ENCODE measurements at places on chromosomes 3 and 15. TPM values are rescaled to one million over a fixed set of nuclear protein-coding genes. Genes with fewer than 3 reads are reported as not detected.

DNA sequence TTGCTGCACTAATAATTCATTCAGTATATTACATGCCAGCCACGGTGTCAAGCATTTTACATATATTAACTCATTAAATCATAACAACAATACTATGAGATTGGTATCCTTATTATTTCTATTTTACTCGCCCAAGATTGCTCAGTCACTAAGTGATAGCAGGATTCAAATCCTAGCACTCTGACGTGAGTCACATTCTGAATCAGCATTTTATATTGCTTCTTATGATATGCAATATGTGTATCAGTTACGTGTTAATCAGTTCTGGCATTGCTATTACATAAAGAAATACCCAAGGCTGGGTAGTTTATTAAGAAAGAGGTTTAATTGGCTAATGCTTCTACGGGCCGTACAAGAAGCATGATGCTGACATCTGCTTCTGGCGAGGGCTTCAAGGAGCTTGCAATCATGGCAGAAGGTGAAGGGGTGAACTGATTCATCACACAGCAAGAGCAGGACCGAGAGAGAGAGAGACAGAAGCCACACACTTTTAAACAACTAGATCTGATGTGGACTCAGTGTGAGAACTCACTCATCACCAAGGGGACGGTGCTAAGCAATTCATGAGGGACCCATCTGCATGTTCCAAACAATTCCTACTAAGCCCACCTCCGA lies 166.5 kb upstream of the TMCO5A start:
- DNase-seq, result no peak

DNA sequence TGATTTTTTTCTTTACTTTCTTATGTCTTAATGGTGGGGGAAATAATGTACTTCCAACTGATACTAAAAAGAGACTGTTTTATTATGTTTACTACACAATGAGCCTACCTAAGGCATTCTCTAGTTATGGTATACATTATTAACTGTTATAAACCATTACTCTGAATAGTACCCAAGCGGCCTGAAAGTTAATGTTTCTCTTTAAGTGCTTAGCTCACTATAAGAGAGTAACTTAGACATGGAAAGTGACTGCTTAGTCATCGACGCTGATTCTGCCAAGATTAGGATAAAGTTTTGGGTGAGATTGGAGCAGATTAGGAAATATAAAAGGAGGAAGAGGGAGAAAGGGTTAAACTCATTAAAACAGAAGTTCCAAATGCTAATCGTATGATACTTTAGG lies 365.0 kb downstream of the NLGN1 start:
- DNase-seq, result no peak

DNA sequence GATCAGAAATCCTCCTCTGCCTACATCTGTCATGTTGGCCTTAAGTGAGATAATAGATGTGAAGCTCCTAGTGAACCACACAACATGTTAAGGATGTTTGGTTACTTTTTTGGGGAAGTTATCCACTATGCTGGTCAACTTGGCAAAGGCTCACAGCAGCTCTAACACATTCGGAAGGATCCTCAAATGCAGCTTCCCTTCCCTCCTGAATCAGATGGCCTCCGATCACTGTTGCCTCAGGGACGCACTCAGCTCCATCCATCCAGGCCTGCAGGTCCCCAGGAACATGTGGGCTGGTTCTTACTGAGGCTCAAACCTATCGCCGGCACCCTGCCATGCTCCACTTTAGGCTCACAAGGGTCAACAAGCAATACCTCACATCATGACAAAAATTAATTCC lies 67.9 kb downstream of the CORO2B start:
- DNase-seq, result no peak

DNA sequence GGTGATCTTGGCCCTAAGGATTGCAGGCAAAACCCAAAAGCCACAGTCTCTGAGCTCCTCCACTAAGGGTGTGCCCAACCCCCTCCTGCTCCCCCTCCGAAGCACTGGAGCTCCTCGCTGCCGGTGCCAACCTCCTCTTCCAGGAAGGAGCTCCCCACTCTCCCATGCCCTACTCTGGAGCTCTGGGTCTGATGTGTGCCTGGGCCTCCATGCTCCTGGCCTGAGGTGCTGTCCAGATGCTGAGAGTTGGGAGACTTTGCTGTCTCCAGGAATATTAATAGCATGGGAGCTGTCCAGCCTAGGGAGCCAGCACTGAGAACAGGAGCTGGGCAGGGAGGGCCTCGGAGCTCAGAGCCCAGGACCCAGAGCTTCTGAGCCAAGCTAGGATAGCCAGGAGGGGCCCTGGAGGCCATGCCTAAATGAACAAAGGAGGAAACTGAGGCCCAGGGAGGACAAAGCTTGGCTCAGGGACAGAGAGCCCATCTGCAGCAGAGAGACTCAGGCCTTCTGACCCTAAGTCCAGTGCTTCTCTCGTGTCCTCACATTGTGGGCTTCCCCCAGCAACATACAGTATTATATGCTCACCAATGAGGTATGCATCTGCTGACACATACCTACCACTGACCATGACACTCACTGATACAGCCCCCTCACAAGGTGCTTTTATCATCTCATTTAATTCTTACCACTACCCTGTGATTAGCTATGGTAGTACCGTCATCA lies 36.9 kb upstream of the HERC1 start:
- no peak for DNase-seq

GRCh38 chr15:57758560-57758959 lies 52.0 kb downstream of the POLR2M start:
- no peak for DNase-seq

DNA sequence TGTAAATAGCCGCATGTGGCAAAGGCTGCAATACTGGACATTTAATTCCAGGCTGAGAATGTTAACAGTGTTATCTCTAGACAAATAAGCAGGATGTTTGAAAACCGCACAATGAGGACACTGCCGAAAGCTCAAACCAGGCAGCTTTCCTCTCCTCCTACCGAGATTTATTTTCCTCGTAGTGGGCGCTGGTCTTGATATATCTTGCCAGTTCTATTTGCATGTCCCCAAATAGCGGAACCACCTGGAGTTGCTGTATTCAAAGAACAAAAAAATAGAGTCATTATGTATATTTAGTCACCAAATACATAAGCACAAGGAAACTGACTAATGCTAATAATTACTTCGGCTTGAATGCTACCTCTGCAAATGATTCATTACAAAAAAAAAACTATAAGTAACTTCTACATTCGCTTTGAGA lies 46.5 kb downstream of the CYFIP1 start:
- DNase-seq, result no peak

GRCh38 chr3:9534429-9534828 lies 19.2 kb downstream of the LHFPL4 start:
- DNase-seq, result no peak

DNA sequence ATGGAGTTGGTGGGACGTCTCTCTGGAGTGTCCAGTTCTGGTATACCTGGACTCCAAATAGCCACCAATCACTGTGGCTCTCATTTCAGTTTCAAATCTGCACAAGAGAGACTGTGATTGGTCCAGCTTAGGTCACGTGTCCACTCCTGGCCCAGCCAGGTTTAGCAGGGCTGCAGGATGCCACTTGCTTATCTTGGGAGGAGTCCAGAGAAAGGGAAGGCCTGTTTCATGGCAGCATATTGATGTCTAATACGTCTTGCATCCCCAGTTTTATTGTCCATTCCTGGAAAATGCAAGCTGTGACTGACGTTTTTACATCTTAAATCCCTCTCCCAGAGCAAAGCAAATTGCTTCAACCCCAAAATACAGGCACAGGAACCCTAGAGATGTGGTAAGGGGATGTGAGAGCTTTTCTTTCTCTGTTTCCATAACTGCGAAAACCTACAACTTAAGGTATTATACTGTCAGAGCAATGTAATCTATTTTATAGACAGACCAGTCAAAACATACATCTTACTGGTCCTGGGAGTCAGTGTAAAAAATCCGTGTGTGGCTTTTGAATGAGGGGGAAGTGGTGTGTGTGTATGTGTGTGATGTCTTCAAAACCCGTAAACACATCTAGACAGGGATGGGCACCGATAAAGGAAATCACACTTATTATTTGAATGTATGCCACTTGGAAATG lies 274.4 kb downstream of the TLE3 start:
- no peak for DNase-seq

GRCh38 chr3:122705379-122705778 lies 24.7 kb downstream of the PARP14 start:
- no peak for DNase-seq

DNA sequence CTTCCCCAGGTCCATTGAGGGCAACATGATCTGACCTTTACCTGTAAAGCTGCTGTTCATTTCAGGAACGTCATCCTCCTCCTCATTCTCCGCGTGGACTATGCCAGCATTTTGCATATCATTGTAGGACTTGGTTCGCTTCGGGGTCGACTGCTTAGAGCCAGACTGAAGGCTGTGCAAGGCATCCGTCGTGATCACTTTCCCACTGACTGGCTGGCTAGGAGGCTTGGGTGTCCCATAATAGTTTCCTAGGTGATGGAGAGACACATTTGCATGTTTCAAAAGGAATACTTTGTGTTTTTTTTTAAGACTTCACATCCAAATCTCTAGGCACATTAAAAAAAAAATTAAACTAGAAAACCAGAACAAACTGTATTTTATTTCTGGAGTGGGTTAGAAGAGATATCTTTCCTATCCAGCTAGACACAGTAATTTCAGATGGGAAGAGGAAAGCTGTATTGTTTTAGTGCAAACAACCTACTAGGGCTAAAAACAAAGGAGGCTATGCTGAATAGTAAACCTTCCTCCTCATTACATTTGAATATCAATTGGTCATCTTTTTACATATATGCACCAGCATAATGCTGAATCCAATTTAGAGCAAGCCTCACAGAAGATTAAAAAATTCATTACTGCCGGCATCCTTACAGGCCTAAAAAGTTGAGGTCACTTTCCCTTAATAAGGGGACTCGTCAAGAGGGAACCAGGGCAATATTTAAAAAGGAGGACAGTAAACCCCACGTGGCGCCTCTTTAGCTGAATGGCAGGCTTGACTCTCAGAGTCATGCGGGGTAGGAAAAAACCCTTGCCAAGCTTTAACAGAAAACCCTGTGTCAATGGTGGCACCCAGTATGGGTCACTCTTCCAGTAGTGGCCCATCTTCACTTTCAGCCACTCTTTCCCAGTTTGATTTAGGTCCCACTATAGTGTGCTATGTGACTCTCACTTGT lies 559.9 kb downstream of the MAGI1 start:
- no peak for DNase-seq

GRCh38 chr3:108159105-108159504 lies 63.1 kb downstream of the IFT57 start:
- DNase-seq, result no peak

GRCh38 chr3:188320757-188321156 lies 166.8 kb downstream of the LPP start:
- DNase-seq, result no peak

GRCh38 chr3:46843508-46843907 lies 19.7 kb downstream of the MYL3 start:
- DNase-seq, result no peak

The STX19 gene
- total RNA-seq, result not detected

The FOXB1 gene
- total RNA-seq, result 0.57 TPM

The CCDC174 gene
- 20.9 TPM for total RNA-seq

The VPS33B gene
- total RNA-seq, result 17.9 TPM

The CERS3 gene
- total RNA-seq, result 0.60 TPM

The CATSPER2 gene
- 1.4 TPM for total RNA-seq
